Naive thymus-derived CD4-positive, alpha-beta T cell (primary cell): ENCODE measurements at places on chromosomes 4 and X.

DNA sequence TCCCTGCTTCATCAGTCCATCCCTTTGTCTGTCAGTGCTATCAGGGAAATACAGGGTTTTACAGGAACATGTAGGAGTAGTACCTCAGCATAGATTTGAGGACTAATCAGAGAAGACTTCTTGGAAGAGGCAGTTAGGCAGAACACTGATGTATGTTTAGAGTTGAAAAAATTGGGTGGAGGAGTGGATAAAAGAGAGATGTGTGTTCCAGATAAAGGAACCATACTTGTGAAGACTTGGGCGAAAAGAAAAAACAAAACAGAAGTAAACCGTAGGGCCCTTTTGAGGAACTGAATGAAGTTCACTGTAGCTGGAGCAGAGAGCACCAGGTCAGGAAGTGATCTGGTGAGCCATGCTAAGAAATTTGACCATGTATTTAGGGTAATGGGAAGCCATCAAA, 32.3 kb downstream of the AFF1 start:
- H3K4me3 ChIP-seq, result no peak overlapping the region
- no peaks in the 10 kb centered on the region for H3K4me1 ChIP-seq
- no peaks in the 10 kb centered on the region for H3K36me3 ChIP-seq

- no peak for DNase-seq
- H3K36me3 ChIP-seq, result no peaks in the 10 kb centered on the region
- H3K4me3 ChIP-seq, result no peak overlapping the region
- H3K27me3 ChIP-seq, result no peaks in the 10 kb centered on the region
These were observed 12.3 kb upstream of the GRIA3 start for GRCh38 chrX:123171781-123172180.

GRCh38 chr4:176874721-176875445, 82.2 kb upstream of the VEGFC start:
- DNase-seq, result no peak
- H3K4me3 ChIP-seq, result no peak overlapping the region
- H3K4me1 ChIP-seq, result no peaks in the 10 kb centered on the region
- H3K27ac ChIP-seq, result no peak overlapping the region

- H3K4me3 ChIP-seq, result no peak overlapping the region
- H3K4me1 ChIP-seq, result no peaks in the 10 kb centered on the region
- no peak for DNase-seq
- no peak overlapping the region for H3K27ac ChIP-seq
- H3K27me3 ChIP-seq, result no peaks in the 10 kb centered on the region
- no peaks in the 10 kb centered on the region for H3K36me3 ChIP-seq
These were observed 3.3 kb downstream of the PPP2R2C start for GRCh38 chr4:6469144-6469543.

DNA sequence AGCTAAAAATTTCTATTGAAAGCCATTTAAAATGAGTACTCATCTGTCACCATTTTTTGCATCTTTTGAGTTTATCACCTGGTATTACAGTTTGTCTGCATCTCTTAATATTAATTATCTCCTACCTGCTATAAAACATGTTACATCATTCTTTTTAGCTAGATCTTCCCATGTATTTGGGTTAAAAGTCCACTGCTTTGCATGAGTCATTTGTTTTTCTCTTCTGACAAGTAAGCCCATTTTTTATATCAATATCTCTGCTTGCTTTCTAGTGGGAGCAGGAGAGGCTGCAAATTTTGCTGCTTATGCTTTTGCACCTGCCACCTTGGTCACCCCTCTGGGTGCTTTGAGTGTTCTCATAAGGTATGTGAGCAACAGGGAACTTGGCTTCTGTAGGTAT, 16.1 kb downstream of the NIPAL1 start:
- H3K36me3 ChIP-seq, result no peaks in the 10 kb centered on the region
- H3K27me3 ChIP-seq, result no peaks in the 10 kb centered on the region
- H3K27ac ChIP-seq, result no peak overlapping the region

DNA sequence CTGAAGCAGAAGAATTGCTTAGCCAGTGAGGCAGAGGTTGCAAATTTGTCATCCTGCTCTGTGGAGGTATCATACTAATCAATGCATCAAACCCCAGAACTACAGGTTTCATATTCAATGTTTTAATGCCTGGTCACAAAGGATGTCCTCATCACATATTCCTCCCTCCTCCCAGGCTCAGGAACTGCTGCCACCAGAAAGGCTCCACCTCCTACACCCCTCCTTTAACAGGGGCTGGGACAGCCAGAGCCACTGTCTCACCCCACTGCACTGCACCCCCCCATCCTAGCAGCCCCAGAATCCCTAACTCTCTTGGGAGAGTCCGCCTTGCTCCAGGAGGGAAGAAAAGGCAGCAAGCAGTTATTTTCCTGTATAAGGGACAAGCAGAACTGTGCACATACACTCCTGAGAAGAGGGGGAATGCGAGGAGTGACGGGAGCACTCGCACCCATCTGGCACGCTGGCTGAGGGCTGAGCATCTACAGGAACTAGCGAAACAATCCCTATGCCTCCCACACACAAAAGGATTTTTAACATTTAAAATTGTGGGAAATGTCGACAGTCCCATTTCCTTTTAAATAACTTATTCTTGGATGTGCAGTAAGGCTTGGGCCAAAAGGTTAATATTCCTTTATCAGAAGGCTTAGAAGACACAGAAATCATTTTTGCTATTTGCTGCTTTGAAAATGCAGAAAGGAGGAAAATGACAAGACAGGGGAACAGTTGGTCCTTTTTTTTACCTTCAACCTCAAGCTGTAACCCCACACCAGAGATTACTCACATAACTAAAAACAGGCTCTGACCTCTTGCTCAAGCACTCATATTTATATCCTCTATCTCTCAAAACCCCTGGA, 27.8 kb downstream of the CD99L2 start:
- H3K36me3 ChIP-seq, result no peaks in the 10 kb centered on the region
- no peak overlapping the region for H3K27ac ChIP-seq
- H3K4me1 ChIP-seq, result no peaks in the 10 kb centered on the region
- no peak for DNase-seq
- no peak overlapping the region for H3K4me3 ChIP-seq
- no peaks in the 10 kb centered on the region for H3K27me3 ChIP-seq

DNA sequence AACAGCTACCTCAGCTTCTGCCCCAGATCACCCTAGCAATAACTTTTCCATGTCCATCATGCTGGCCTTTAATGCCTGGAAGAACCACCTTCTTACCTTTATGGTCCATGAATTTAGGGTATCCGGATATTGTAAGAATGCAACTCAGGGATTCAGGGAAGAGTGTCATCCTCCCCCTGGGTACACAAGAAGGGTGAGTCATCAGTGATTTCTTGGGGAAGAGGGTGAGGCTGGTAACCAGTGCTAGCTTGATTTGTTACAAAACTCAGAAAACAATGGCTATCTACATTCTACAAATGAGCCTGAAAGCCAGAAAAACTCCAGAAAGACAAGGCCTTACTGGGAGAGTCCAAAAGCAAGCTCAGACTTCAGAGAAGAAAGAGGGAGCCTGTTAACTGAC, 10.4 kb upstream of the NALF2 start:
- no peaks in the 10 kb centered on the region for H3K27me3 ChIP-seq
- H3K27ac ChIP-seq, result no peak overlapping the region
- no peak overlapping the region for H3K4me3 ChIP-seq
- H3K36me3 ChIP-seq, result no peaks in the 10 kb centered on the region
- no peak for DNase-seq

DNA sequence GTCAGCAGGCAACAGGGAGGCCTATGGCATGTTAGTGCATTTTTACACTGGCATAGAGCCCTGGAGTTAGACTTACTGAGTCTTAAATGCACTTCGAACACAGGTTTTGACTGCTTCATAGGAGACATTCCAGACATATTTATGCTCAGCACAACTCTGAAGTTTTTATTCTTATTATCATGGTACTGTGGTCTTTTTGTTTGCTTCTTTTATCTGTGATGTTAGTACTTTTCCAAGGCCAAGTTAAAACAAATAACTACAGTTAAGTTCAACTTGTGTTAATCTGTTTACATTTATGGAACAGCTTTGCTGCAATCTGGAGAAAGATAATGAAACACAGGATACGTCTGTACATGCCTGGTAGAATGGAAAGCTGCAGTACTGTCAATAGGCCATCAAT, 76.5 kb downstream of the COL4A5 start:
- no peak overlapping the region for H3K4me3 ChIP-seq
- DNase-seq, result no peak
- no peaks in the 10 kb centered on the region for H3K4me1 ChIP-seq
- H3K36me3 ChIP-seq, result no peaks in the 10 kb centered on the region

DNA sequence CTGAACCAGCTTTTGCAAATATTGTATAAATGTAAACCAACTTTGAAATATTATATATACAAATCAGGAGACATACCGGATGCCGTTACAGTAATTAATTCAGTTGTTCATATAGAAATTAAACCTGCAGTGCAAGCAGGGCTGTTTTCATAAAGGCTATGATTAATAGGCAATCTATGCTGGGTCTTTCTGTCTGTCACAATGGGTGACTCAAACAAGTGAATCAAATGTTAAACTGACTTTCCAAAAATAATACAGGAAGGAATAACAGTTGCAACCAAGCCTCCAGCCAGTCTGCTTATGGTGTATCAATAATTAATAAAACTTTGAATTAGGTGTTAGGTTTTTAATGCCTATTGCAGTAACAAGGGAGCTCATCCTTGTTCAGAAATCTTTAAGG, 43.9 kb downstream of the GABRB1 start:
- H3K4me3 ChIP-seq, result no peak overlapping the region
- no peaks in the 10 kb centered on the region for H3K27me3 ChIP-seq
- H3K27ac ChIP-seq, result no peak overlapping the region
- H3K36me3 ChIP-seq, result no peaks in the 10 kb centered on the region

DNA sequence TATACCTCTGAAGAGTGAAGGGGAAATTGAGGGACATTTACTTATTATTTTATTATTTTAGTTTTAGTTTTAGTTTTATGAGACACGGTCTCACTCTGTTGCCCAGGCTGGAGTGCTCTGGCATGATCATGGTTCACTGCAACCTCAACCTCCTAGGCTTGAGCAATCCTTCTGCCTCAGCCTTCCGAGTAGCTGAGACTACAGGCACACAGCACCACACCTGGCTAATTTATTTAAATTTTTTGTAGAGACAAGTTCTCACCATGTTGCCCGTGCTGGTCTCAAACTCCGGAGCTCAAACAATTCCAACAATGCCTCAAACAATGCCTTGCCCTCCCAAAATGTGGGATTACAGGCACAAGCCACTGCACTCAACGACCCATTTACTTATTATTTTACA, 68.4 kb upstream of the BMP2K start:
- H3K4me1 ChIP-seq, result no peaks in the 10 kb centered on the region
- no peaks in the 10 kb centered on the region for H3K36me3 ChIP-seq
- no peaks in the 10 kb centered on the region for H3K27me3 ChIP-seq
- no peak overlapping the region for H3K27ac ChIP-seq
- no peak for DNase-seq

DNA sequence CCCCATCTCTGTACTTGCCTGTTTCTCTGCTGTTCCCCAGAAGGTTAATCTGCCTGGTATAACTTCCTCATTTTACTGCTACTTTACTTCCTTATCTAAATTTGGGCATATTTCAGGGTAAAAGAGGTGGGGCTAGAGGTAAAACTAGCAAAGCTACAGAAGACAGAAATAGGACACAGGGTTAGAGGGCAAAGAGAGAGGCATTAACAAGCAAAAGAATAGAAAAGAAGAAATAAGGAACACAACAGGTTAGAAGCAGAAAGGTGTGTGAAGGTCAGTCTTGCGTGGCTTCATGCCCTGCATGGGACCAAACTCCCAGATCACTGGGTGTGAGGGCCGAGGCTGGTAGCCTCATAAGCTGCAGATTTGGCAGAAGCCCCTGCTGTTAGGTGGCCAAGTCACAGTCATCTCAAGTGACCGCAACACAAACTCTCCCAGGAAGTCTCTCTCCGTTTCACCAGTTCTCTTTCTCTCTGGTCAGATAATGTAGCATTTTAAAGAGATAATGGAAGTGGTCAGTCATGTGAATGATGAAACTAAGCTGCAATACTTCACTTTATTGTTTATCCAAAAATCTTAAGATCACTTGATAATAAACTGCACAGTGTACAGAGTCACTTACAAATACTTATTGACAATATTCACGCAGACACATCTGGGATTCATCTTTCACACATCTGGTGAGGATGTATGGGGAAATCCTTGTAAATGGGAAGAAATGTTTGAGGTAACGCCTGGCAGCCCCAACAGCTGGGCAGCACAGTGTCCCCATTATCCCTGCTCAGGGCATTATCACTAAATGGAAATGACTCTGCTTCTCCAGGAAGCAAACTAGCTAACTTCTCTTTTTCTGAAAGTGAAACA, 16.4 kb downstream of the TMEM154 start:
- H3K27me3 ChIP-seq, result no peaks in the 10 kb centered on the region
- H3K27ac ChIP-seq, result no peak overlapping the region
- no peak overlapping the region for H3K4me3 ChIP-seq
- H3K4me1 ChIP-seq, result no peaks in the 10 kb centered on the region
- DNase-seq, result no peak
- no peaks in the 10 kb centered on the region for H3K36me3 ChIP-seq

DNA sequence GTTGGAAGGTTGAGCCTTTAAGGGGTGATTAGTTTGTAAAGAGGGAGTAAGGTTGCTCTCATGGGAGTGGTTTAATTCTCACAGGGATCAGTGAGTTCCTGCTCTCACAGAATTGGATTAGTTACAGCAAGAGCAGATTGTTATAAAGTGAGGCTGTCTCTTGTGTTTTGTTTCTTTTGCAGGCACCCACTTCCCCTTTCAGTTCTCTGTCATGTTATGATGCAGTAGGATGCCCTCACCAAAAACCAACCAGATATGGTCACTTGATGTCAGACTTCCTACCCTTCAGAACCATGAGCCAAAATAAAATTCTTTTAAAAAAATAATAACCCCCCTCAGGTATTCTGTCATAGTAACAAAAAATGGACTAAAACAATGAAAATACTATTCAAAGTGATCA, 19.9 kb upstream of the IGSF1 start:
- no peaks in the 10 kb centered on the region for H3K36me3 ChIP-seq
- H3K4me3 ChIP-seq, result no peak overlapping the region
- no peak for DNase-seq
- H3K4me1 ChIP-seq, result no peaks in the 10 kb centered on the region
- H3K27me3 ChIP-seq, result no peaks in the 10 kb centered on the region
- no peak overlapping the region for H3K27ac ChIP-seq
